ENCODE measurements at places on chromosomes 7 and 10.

DNA sequence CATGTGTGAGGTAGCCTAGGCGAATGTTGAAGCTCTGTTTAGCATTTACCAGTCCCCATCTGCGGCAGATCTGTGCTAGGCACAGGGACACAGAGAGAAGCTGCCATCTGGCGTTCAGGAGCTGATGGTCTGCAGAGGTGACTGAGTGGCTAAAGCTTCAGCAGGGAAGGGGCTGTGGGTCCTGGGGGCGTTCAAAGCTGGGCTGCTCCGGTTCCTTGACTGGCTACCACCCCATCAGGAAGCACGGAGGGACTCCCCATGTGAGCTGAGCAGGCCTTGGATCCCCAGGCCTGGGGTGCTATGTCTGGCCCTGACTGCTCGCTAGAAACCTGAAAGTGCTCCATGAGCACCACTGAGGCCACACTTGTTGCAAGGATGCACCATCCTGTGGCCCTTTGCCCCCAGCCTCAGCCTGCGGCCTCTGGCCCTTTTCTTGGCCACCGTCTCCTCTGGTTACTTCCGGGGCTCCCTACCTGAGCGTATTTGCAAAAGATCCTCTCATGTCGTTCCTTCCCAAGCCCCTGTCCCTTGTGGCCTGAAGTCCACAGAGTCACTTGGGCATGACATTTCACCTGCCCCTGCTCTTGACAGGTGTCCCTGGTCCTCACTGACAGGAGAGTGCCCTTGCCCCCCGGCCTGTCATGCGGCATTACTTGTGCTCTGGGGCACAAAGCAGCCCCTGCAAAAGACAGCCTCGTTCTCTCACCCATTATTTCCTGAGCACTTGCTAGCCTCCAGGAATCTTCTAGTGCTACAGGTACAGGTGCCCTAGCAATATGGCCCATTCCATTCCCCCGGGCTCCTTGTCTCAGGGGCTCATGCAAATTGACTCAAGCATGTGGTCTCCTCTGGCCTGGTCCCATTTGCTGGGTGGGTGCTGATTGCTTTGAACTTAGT lies 108.1 kb downstream of the GLRX3 start:
- DNase-seq: no peak

DNA sequence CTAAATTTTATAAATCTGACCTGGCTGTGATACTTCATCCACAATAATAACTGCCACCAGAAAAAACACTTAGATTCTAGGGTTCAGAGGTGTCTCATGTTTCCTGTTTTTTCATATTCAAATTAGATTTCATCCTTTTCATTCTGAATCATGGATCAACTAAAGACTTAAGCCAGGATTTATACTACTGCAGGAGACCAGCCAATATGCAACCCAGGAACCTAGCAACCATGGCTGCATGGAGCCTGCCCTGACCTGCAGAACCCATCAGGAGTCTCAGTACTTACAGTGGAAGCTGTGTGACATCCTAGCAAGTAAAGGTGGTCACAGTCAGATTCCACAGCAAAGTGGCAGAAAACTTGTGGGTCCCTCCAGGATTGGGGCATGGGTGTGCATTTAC lies 40.5 kb upstream of the RNF148 start:
- DNase-seq: no peak

DNA sequence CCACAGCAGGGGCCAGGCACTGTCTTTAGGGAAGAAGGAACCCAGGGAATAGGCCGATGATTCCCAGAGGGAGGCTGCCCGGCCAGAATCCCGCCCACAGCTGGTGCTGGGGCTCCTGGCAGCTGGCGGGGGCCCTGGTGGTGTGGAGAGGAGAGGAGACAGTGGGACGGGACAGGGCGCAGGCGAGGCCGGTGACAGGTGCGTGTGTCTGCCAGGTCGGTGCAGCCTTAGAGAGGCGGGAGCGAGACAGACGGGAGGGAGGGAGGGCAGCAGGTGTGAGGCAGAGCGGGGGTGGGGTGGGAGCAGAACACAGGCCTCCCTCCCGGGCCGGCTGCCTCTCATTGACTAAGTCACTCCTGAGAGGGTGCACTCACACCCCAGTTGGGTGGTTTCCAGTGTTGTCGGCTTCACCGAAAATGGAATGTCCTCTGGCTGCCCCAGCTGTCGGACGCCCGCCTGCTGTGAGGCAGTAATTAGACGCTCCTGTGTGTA lies 55.2 kb downstream of the ELFN1 start:
- no peak for DNase-seq

GRCh38 chr7:4819560-4820404 lies 42.0 kb downstream of the PAPOLB start:
- DNase-seq: no peak

DNA sequence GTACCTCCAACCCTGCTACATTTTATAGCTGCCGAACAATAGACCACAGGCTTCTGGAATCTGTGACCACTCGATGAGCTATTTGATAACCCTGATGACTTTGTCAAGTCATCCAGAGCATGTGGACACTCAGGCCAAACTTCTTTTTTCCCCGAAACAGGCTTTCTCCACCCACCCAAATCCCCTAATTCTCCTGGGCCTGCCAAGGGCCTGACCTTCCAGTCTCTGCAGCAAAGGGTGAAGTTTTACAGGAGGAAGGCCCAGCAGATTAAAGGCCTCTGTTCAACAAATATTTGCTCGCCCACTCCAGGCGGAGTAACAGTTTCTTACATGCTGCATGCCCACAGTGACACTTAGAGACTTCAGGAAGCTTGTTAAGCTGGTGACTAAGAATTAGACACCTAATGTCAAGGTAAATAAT lies 2.0 kb downstream of the JCAD start:
- no peak for DNase-seq

DNA sequence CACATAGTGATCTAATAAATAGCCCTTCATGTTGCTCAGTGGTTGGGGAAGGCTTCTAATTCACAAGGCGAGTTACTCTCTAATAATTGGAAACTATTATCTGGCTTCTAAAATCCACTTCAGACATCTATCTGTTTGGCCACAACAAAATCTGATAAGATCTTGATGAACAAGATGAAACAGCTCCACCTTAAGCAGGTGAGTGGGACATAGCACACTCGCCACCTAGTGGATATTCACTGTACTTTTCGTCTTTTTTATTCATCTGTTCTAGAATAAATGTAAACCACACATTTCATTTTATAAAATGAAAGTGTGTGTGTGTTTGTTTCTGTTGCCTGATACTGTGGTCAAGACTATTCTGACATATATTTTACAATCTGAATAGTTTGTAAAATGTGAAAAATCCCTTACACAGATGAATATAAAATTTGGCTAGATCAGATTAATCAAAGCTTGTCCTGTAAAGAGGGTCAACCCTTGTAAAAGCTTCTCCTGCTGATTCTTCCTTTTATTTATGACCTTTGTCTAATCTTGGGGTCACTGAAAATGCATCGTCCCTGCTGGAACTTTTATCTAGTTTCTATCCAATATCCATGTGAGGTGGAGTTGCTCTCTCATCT lies 26.5 kb upstream of the CNTNAP2 start:
- peak; percentile 3 for DNase-seq

GRCh38 chr10:36676321-36676720 lies 449.1 kb upstream of the ANKRD30A start:
- DNase-seq: no peak

DNA sequence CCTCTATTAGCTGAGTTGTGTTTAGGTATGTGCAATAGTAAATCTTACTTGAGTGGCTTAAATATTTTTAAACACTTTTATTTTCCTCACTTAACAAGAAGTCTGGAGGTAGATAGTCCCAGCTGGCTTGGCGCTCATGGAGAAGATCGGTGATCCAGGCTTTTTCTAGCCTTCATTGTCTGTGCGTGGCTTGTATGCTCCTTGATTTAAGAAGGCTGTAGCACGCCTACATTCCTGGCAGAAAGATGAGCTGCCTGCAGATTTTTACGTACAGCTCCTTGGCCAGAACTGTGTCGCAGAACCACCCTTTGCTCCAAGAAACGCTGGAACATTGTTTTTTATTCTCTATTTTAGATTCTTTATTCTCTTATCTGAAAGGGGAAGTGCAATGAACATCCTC lies 284.1 kb downstream of the KIF20B start:
- DNase-seq: no peak

GRCh38 chr7:140042386-140042670 lies 20.4 kb downstream of the PARP12 start:
- DNase-seq: no peak

- no peak for DNase-seq
These were observed 43.8 kb upstream of the SEC61G start for GRCh38 chr7:54802841-54803240.

DNA sequence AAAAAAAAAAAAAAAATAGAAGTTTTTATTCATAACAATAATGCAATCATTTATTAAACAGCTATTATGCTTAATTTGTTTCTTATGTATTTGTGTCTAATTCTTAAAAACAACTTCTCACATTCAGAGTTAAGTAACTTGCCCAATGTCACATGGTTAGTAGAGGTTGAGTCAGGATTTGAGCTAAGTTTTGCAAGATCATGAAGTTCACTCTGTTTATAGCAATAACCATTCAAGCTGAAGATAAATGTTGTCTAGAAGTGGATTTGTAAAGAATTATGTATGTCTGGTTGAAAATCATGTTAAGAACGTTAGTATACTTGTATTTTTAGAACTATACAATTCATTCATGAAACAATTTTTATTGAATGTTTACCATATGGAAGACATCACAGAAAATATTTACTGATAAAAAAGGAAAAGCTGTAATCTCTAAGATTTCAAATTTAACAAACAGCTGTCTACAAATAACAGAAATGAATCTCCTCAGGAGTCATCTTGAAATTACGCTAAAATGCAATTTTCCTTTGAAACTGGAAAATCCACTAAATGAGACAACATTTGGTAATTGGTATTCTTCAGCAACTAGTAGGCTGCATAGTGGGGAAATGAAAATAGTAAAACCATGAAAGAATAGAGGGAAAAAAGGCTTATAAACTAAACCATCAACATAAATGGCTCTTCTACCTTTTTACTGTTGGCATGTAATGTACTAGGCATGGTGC lies 70.5 kb upstream of the AHR start:
- DNase-seq: no peak

- DNase-seq: no peak
These were observed 28.9 kb upstream of the LMTK2 start for GRCh38 chr7:98077762-98078161.

- no peak for DNase-seq
These were observed 430.5 kb downstream of the GATA3 start for GRCh38 chr10:8485032-8485431.

DNA sequence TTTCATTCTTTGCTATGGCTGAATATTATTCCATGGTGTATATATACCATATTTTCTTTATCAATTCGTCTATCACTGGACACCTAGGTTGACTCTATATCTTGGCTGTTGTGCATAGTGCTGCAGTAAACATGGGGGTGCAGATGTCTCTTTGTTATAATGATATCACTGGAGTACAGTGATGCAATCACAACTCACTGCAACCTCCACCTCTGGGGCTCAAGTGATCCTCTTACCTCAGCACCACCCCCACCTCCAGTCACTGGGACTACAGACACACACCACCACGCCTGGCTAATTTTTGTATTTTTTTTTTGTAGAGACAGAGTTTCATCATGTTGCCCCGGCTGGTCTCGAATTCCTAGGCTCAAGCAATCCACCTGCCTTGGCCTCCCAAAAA lies 15.6 kb downstream of the KLHL7 start:
- no peak for DNase-seq

DNA sequence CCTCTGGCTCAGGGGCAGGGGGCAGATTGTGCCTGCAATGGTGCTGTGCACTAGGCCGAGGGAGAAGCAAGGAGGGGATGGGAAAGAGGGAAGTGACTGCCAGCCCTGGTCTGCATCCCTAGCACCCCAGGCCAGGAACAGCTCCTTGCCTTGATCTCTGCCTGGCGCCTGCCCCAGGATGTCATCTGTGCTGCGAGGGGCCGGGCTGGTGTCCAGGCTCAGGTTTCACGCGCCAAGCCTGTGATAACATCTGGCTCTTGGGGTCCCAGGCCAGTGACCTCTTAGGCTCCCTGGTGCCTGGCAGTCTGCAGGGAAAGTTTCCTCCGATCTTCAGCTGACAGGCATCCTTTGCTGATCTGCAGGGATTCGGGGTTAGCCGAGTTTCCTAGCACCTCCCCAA lies 193.5 kb upstream of the GPR26 start:
- DNase-seq: no peak

DNA sequence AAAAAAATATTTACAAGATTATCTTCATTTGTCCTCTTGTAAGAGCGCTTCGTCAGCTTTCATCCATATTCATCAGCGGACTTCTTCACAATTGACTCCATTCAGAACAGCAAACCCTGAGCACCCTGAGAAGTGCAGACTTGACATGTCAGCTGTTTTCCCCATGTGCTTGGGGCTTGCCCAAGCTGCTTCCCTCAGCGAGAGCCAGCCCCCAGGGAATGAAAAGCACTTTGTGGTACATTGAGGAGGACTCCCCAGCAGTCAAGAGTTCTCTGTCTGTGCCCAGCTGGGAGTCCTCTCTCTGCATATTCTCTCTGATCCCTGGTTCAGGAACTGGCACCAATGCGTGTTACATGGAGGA lies 22.7 kb downstream of the HKDC1 start:
- DNase-seq: no peak

DNA sequence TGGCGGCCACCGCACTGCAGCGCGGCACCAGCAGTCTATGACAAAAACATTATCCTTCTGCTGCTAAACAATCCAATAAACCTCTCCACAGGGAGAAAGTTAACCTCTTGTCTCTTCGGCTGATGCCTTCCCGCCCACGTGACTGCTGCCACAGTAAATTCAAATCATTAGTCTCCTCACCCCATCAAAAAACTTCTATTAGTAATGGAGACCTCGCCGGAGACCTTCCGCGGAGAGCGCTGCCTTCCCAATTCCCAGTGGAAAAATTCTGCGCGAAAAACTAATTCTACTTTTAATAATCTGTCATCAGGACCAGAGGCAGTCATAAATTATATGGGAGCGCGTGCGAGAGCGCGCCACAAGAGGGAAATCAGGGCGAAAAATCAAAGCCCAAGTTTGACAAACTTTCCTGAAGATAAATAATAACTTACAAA lies 90.0 kb upstream of the PAX2 start:
- no peak for DNase-seq

- no peak for DNase-seq
These were observed 39.3 kb upstream of the MKI67 start for GRCh38 chr10:128165536-128165935.

DNA sequence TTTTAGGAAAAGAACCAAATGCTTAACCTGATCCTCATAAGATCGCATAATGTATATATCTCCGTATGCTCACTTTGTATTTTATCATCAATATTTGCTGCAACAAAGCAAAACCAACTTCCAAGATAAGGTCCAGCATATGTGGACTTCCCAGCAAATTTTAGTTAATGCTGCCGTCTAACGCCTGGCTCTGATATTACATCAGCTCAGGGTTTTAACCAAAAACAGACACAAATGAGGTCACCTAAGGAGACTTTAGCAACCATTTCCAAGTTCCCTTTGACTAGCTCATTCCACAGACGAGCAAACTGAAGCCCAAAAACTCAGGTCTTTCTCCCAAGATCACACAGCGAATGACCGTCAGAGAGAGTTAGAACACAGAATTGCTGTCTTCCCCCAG lies 59.4 kb upstream of the UCN3 start:
- DNase-seq: no peak

DNA sequence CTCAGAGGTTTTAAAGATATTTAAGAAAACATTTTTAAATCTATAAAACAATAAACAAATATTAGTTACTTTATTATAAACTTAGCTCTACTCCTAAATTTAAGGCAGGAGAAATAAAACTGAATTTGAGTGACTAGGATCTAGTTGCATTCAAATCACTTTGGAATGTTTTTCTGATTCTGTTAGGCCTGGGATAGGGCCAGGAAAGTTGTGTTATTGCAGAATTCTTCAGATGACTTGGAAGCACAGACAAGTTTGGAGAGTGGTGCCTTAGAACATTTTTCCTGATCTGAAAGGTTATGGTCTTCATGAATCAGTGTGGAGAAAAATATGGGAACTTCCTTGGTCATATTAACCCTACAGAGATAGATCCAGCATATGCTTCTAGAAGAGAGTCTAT lies 15.6 kb upstream of the SLC25A13 start:
- DNase-seq: no peak
